Osteoblast (primary cell): ENCODE measurements at places on chromosomes 12 and 14. TPM values are rescaled to one million over a fixed set of nuclear protein-coding genes. Genes with fewer than 3 reads are reported as not detected.

DNA sequence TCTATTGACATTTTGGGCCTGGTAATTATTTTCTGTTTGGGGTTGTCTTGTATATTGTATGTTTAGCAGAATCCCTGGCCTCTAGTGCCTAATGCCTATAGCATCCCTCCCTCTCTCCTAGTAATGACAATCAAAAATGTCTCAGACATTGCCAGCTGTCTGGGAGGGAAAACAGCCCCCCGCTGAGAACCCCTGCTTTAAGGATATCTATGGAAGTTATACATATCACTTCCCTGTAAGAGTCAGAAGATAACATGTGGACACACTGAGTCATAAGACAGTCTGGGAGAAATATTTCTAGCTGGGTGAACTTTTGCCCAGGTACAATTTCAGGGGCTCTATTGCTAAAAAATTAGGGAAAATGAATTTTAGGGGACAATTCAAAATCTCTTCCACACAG, 255.0 kb downstream of the PAWR start:
- H3K36me3 ChIP-seq = no peaks in the 10 kb centered on the region
- no peak overlapping the region for H3K27ac ChIP-seq
- no peaks in the 10 kb centered on the region for H3K4me1 ChIP-seq
- H3K27me3 ChIP-seq = no peaks in the 10 kb centered on the region
- H3K4me3 ChIP-seq = no peak overlapping the region

- no peaks in the 10 kb centered on the region for H3K4me1 ChIP-seq
- peak; percentile 80 for DNase-seq
- no peaks in the 10 kb centered on the region for H3K36me3 ChIP-seq
- H3K4me3 ChIP-seq = no peak overlapping the region
- no peaks in the 10 kb centered on the region for H3K27me3 ChIP-seq
Observed at GRCh38 chr12:131639270-131639940, 71.5 kb upstream of the SFSWAP start.

DNA sequence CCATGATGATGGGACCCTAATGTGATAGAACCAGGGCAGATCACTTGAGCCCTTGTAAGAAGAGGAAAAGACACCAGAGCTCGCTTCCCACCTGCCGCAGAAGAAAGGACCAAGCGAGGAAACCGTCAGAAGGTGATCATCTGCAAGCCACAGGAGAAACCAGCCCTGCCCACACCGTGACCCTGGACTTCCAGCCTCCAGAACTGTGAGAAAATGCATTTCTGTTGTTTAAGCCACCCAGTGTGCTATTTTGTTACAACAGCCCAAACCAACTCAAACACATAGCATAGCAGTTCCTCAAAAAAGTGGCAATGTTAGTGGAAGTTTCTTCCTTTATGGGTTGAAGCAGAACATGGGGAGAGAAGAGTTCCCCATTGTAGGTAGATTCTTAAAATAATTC, 107.9 kb upstream of the BCL2L14 start:
- no peak overlapping the region for H3K4me3 ChIP-seq
- H3K27me3 ChIP-seq = no peaks in the 10 kb centered on the region
- no peak overlapping the region for H3K27ac ChIP-seq
- no peak for DNase-seq

GRCh38 chr14:85687456-85687855, 157.5 kb downstream of the FLRT2 start:
- H3K27me3 ChIP-seq = no peaks in the 10 kb centered on the region
- H3K4me3 ChIP-seq = no peak overlapping the region
- H3K36me3 ChIP-seq = no peaks in the 10 kb centered on the region
- DNase-seq = no peak
- no peaks in the 10 kb centered on the region for H3K4me1 ChIP-seq
- no peak overlapping the region for H3K27ac ChIP-seq

The INSM2 gene
- not detected in 2 replicates for total RNA-seq

The GPHN gene
- total RNA-seq = 8.3 and 10.0 TPM in 2 replicates

The ZNF891 gene
- total RNA-seq = 1.4 and 1.5 TPM in 2 replicates

The SLC6A12 gene
- not detected in 2 replicates for total RNA-seq

The SYNDIG1L gene
- not detected in 2 replicates for total RNA-seq
